Activated naive CD4-positive, alpha-beta T cell treated with anti-CD3 and anti-CD28 coated beads, Interleukin-2, amount 50 U/mL, for 72 hours (primary cell): ENCODE measurements at places on chromosomes 4 and X. TPM values are rescaled to one million over a fixed set of nuclear protein-coding genes. Genes with fewer than 3 reads are reported as not detected.

DNA sequence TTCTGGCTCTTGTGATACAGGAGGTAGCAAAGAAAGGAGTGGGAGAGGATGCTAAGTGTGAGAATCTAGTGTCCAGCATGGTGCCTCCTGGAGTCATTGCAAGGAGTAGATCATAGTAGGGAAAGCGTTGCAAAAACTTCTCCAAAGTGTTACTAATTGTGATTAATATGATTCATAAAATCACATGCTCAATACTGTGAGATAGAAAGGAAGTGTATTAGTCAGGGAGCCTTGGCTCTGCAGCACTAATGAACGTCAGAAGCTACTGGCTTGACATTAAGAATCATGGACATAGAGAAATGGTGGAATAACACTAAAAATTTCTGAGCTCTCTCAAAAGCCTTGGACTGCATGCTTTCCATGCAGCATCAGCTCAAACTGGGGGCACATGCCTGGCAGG, 299.1 kb downstream of the EVC2 start:
- no peak for DNase-seq

- no peak for DNase-seq
These were observed 1122.3 kb upstream of the PCDH10 start for GRCh38 chr4:132026816-132027215.

- no peak for DNase-seq
These were observed 311.8 kb downstream of the PPP3CA start for GRCh38 chr4:101035487-101035886.

- DNase-seq: no peak
These were observed 228.4 kb downstream of the DHRSX start for GRCh38 chrX:2272337-2272736.

- DNase-seq: no peak
These were observed 267.7 kb upstream of the GALNT7 start for GRCh38 chr4:172900900-172901299.

The HAUS3 gene
- 22.1 TPM for total RNA-seq

The RIBC1 gene
- total RNA-seq: 1.7 TPM

The XAGE1A gene
- total RNA-seq: not detected

The AFAP1 gene
- 10.2 TPM for total RNA-seq

The ADGRG4 gene
- total RNA-seq: not detected
